A549 treated with GW870086 at 1 μM for 4 hours (cell line): ENCODE measurements at places on chromosomes 1 and 21. TPM values are rescaled to one million over a fixed set of nuclear protein-coding genes. Genes with fewer than 3 reads are reported as not detected.

S100A9 gene
- 0.31 to 1.4 TPM (median 1.2 TPM) in 5 replicates for total RNA-seq

FCRL1 gene
- not detected in 5 replicates for total RNA-seq

MAST2 gene
- total RNA-seq, result 15.8 to 20.3 TPM (median 18.7 TPM) in 5 replicates

NTMT2 gene
- total RNA-seq, result not detected in 5 replicates

KCNK1 gene
- 14.3 to 22.8 TPM (median 18.0 TPM) in 5 replicates for total RNA-seq

C1QC gene
- not detected in 5 replicates for total RNA-seq

RAP1A gene
- total RNA-seq, result 25.7 to 36.6 TPM (median 31.7 TPM) in 5 replicates

FAM72C gene
- 3.2 to 5.5 TPM (median 5.4 TPM) in 5 replicates for total RNA-seq

EVA1C gene
- total RNA-seq, result 48.6 to 58.1 TPM (median 49.3 TPM) in 5 replicates

GJC2 gene
- 0.17 to 0.53 TPM (median 0.40 TPM) in 5 replicates for total RNA-seq

FCAMR gene
- total RNA-seq, result not detected in 5 replicates

NCAM2 gene
- total RNA-seq, result not detected in 5 replicates

PTGFR gene
- not detected in 5 replicates for total RNA-seq

PLEKHN1 gene
- total RNA-seq, result 4.0 to 5.8 TPM (median 4.9 TPM) in 5 replicates

MRPS14 gene
- 17.3 to 26.5 TPM (median 26.1 TPM) in 5 replicates for total RNA-seq

CASZ1 gene
- total RNA-seq, result 1.1 to 1.7 TPM (median 1.5 TPM) in 5 replicates

UBL4B gene
- not detected in 5 replicates for total RNA-seq

SPRR2G gene
- not detected in 5 replicates for total RNA-seq

PER3 gene
- total RNA-seq, result 0.81 to 1.2 TPM (median 0.95 TPM) in 5 replicates

IFNLR1 gene
- total RNA-seq, result 0.99 to 1.6 TPM (median 1.2 TPM) in 5 replicates

CDA gene
- 32.0 to 43.5 TPM (median 33.4 TPM) in 5 replicates for total RNA-seq

C1orf116 gene
- 4.0 to 5.3 TPM (median 4.9 TPM) in 5 replicates for total RNA-seq

SLC19A2 gene
- total RNA-seq, result 15.4 to 21.4 TPM (median 20.5 TPM) in 5 replicates

UBE2U gene
- total RNA-seq, result not detected in 5 replicates

TTC24 gene
- not detected in 5 replicates for total RNA-seq

GNG4 gene
- 12.2 to 15.2 TPM (median 13.5 TPM) in 5 replicates for total RNA-seq

IQCC gene
- 1.7 to 2.1 TPM (median 2.0 TPM) in 5 replicates for total RNA-seq

NPHS2 gene
- not detected in 5 replicates for total RNA-seq

BRDT gene
- not detected in 5 replicates for total RNA-seq
